ENCODE measurements at places on chromosomes 12 and 14.

DNA sequence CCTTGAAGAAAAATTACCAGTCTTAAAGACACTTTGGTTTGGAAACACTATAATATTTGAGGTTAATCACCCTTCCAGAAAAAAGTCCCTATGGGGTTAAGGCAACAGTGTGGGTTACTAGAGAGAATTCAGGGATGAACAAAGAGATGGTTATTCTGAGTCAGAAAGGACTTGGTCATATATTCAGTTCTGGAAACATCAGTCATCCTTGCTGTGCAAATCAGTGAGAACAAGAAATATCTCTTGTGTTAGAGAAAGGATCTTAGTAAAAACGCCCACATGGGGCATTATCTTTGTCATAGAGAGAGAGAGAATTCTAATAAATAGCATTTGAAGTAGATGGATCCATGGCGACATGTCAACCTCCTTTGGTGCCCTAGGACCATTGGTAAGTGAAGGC is 59.4 kb upstream of the E2F7 start:
- DNase-seq, result peak; percentile 76

GRCh38 chr12:2359725-2360629 is 307.2 kb downstream of the CACNA1C start:
- DNase-seq, result no peak

- no peak for DNase-seq
Measured at GRCh38 chr12:1213205-1213604, 222.2 kb downstream of the ERC1 start.

DNA sequence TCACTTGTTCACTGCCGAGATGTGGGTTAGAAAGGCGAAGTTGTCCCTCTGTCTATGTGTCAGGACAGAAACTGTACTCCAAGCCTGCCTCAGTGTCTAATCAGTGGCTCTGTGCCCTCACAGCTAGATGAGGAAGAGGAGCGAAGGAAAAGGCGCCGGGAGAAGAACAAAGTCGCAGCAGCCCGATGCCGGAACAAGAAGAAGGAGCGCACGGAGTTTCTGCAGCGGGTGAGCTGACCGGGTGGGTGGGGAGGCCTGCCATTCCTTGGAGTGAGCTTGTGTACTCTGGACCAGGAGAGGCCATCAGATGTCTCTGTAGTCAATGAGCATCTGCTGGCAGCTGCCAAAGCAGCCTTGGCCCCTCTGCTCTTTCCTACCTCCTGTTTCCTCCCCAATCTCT is 33.5 kb downstream of the JDP2 start:
- no peak for DNase-seq

GRCh38 chr14:65222440-65222858 is 120.1 kb upstream of the MAX start:
- peak; percentile 68 for DNase-seq

GRCh38 chr12:9868311-9868801 is 798 bp downstream of the CLEC2B start:
- DNase-seq, result no peak

DNA sequence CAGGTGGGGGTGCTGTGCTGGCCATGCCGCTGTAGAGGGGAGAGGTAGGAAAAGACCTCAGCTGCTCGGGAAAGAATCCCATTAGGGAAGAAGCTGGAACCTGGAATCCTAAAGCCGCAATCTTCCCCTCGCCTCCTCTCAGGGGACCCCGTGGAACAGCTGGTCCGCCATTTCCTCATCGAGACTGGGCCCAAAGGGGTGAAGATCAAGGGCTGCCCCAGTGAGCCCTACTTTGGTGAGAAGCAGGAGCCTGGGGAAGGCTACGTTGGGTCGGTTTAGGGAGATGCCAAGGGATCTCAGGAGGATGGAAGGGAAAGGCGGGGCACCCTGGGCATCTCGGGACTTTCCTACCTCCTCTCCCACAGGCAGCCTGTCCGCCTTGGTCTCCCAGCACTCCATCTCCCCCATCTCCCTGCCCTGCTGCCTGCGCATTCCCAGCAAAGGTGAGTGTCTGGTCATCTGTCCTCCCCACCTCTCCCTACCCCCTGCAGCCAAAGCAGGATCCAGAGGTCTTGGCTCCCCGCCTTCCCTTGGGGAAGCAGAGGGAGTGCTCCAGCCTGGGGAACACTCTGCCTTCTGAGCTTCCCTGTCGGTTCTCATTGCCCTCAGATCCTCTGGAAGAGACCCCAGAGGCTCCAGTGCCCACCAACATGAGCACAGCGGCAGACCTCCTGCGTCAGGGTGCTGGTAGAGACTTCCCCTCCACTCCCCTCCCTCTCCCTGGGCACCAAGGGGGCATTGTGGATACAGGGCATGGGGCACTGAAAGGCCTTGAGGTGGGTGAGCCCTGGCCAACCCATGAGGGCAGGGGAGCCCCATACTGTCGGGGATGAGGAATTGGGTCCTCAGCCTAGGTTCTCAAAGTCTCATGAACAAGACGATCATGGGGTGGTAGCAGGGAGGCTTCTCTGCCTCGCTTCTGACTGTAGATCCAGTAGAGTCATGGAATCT is 12.4 kb downstream of the TNS2 start:
- no peak for DNase-seq

- peak; percentile 73 for DNase-seq
Measured at GRCh38 chr14:75835737-75836136, 146.1 kb downstream of the TGFB3 start.

- DNase-seq, result no peak
Measured at GRCh38 chr14:52356025-52356424, 41.9 kb downstream of the PTGER2 start.

DNA sequence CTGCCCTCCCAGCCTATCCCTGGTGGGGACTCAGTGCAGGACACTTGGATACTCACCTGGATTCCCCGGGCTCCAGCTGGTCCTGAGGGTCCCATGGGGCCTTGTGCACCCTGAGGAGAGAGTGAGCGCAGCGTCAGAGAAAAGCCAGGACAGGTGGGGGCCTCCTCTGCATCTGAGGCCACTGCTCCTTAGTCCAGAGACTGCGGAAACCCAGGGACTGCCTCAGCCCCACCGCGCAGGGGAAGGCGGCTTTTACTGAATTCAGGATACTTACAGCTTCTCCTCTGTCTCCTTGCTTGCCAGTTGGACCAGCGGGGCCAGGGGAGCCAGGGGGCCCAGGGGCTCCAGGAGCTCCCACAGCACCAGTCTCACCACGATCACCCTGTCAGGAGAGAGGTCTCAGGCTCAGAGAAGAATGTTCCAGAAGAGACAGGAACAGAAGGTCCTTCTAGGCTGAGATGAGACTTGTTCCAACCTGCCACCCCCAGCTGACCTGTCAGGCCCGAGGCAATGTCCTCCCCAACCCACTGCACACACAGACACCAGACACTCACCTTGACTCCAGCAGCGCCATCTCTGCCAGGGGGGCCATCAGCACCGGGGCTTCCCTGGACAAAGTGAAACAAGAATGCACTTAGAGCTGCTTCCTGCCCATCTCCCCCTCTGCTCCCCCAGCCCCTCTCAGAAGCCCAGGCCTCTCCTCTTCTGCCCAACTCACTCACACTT is 13.8 kb downstream of the TMEM106C start:
- DNase-seq, result no peak

DNA sequence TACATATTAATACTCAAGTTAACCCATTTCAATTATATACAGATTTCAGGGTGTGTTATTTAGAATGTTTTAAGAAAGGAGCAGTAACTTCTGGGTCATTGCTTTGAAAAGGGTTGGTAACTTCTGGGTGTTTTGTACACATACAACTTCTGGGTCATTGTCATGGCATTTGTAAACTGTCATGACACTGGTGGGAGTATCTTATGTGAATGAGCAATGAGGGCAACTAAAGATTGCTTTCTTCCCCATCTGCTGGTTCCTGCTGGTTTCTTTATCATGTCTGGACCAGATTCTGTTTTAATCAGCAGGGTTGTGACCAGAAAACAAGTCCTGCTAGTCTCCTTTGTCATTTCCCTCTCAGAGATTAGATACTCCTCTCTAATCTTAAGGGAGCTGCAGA is 713.3 kb downstream of the LRFN5 start:
- no peak for DNase-seq

- DNase-seq, result no peak
Measured at GRCh38 chr12:27817766-27818165, 37.7 kb upstream of the MANSC4 start.

DNA sequence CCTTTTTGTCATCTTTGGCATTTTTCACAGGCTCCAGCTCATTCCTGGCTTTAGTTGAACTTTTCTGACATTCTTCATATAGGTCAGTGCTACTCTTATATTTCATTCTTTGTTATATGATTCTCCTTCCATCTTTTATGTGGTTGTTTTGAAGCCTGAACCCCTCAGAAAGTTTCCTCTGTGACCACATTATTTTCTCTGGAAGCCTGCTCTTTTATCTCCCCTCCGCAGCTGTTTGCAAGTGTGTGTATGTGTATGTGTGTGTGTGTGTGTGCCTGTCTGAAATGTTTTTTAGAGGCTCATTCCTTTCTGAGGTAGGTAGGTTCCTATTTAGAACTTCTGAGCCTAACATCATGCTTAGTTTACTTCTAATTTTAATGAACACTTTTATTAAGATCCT is 47.6 kb downstream of the ANO4 start:
- DNase-seq, result no peak

GRCh38 chr12:51632623-51633022 is 41.6 kb downstream of the SCN8A start:
- DNase-seq, result no peak

GRCh38 chr12:42789808-42790760 is 200.5 kb upstream of the PRICKLE1 start:
- DNase-seq, result no peak

DNA sequence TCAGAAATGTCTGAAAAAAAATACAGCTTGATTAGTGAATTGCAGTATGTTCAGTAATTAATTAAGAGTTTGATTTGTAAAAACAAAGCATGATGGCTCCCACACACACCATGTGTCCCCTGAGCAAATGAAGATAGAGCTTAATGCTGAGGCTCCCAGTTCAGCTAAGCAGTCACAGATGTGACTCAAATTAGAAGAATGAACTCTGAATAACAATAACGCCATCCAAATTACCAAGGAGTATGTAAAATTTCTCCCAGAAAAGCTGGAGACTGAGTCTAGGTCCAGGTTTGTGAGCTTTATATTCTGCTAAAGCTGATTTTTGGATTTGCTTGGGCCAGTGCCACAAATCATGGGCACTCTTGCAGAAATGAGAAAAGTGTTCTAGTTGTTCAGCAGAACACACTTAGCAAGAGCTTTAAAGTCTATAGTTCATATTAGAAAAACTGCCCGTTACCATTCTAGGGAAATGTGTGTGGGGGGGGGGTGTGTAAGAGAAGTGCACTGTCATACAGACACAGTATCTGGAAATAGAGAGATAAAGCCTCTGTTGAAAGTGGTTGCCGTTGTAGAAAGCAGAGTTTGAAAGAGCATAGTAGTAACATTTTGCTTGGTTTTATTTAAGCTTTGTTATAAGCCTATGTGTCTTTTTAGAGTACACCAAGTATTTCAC is 253.1 kb downstream of the BCAT1 start:
- peak; percentile 11 for DNase-seq

GRCh38 chr12:110581931-110582275 is 1.2 kb downstream of the PPTC7 start:
- DNase-seq, result no peak

DNA sequence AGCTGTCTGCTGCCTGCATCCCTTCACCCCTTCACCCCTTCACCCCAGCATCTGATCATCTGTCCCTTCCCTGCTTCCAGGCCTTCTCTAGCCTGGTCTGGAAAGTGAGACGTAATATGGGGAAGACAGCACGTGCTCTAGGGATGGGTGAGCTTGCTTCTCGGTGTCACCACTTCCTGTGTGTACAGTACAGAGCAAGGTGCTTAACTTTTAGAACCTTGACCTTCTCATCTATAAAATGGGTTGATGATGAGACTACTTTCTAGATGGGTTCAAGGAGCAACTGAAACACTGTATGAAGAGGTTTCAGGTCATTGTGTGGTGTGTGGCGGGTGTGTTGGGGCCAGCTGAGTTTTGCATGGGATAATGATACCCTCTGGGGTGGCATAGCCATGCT is 140.5 kb downstream of the TSPAN9 start:
- no peak for DNase-seq

DNA sequence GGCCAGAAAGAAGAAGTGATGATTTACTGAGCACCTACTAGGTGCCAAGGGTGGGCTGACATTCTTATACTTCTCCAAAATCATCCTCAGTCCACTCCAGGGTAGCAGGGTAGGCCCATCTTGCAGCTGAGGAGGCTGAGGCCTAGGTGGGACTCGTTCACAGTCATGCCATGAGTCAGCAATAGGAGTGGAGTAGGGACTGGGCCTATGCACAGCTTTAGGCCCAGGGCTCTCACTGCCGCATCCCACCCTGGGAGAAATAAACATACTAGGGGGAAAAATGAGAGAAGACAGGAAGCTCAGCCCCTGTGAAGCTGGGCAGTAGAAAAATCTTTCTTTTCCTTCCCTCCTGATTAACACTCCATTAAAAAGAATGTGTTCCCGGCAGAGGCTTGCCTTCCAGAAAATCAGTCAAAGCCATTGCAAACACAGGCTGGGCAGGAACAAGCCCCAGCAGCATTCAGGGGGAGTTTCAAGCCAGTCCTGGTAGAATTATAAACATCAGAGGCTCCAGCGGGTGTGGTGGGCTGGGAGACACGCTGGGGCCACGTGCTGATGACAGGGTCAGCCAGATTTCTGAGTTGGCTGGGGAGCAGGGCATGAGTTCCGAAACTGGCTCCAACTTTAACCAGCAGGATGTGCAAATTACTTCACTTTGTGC is 1.8 kb downstream of the HSPB8 start:
- peak; percentile 62 for DNase-seq

- peak; percentile 97 for DNase-seq
Measured at GRCh38 chr14:104973135-104973384, 5.1 kb downstream of the AHNAK2 start.

DNA sequence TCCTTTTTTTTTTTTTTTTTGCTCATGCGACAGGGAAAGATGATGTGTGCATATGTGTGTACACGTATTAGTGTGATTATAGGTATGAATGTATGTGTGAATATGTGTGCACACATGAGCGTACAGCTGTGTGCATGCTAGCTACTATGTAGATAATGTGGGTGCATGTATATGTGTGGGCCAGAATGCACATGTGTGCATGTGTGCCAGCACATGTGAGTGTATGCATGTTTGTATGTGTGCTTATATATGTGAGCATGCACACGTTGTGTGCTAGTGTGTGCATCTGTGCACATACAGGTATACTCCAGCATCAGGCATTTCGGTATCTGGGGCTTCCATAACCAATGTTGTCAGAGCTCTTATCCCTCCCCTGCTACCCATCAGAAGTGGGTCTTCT is 541.1 kb downstream of the AACS start:
- DNase-seq, result no peak

- DNase-seq, result no peak
Measured at GRCh38 chr14:39860596-39861228, 428.5 kb upstream of the FBXO33 start.

All from EH (cell line).